Activated CD8-positive, alpha-beta memory T cell treated with anti-CD3 and anti-CD28 coated beads, Interleukin-2, amount 50 U/mL, for 4 hours (primary cell): ENCODE measurements at places on chromosomes 5 and 9.

DNA sequence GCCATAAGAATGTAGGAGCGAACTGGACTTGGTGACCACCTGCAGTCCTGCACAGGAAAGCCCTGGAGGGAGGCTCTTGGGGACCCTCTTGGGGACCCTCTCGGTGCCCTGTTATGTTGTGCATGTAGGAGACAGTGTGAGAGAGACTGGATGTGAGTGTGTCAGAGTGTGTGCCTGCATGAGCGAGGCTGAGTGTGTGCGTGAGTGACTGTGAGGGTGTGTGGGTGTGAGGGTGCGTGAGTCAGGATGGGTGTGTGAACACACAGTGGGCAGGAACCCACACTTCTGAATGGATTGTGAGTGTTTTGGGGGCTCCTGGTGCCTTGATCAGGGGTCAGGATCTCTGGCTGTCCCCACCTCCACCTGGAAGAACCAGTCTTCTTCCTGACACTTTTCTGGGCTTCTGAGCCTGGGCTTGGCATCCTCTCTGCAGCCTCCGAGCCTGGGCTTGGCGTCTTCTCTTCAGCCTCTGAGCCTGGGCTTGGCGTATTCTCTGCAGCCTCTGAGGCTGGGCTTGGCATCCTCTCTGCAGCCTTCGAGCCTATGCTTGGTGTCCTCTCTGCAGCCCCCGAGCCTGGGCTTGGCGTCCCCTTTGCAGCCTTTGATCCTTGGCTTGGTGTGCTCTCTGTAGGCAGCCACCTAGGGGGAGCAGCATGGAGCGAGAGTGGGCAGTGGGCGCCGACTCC is 25.6 kb upstream of the ANKRD33B start:
- DNase-seq = no peak

DNA sequence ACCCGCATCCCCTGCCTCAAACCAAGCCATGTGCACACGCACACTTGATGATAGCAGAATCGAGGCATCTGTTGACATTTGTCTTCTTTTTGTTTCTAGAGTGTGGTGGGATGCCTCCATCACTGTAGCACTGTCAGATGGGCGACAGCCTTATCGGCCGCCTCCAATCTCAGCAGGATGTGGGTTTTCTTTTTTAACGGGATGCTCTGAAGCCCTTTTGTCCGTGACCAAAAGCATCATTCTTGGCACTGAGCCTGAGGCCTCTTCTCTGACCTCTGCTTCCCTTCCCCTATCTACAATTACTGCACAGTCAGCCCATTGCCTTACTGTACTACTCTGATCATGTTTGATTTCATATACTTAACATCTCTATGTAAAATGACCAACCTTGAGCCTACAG is 78.3 kb downstream of the LMNB1 start:
- DNase-seq = no peak

GRCh38 chr5:137935190-137935589 is 45.9 kb downstream of the PKD2L2 start:
- no peak for DNase-seq

- no peak for DNase-seq
Observed at GRCh38 chr5:97923496-97923895, 740.4 kb upstream of the RIOK2 start.

DNA sequence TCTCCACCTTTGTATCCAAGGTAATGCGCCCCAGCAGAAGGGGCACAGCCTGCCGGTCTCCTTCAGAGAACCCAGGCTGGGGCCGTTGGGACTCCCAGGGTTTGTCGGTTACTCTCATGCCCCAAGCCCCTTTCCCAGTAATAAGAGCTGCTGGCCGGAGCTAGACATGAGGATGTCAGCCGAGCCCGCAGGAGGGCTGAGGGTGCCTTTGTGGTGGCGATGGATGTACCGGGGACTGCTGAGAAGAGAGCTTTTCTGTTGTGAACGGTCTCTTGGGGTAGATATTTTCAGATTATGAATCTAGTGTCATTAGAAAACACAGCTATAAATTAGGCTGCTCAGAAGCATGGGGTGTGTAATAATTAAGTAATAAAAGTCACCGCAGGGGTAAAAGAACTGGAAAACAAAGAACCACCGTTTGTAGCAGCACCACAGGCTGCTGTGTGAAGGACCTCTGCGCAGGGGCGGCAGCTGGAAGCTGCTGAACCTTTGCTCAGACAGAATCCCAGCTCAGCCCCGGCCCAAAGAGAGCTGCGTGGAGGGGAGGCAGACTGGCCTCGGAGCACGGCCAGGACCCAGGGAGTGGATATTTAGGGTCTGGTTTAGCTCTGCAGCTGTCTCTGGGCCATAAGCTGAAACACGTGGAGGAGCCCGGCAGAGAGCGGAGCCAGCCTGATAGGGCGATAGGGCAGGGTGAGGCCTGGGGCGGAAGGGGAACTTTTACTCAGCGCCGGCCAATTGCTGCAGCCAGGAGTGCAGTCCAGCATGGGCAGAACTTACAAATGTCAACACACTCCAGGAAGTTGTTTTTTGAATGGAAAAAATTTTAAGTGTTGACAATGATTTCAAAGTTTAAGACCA is 50.5 kb upstream of the BARHL1 start:
- no peak for DNase-seq
